Fibroblast of skin of right biceps (primary cell): ENCODE measurements at places on chromosomes 3 and 15.

DNA sequence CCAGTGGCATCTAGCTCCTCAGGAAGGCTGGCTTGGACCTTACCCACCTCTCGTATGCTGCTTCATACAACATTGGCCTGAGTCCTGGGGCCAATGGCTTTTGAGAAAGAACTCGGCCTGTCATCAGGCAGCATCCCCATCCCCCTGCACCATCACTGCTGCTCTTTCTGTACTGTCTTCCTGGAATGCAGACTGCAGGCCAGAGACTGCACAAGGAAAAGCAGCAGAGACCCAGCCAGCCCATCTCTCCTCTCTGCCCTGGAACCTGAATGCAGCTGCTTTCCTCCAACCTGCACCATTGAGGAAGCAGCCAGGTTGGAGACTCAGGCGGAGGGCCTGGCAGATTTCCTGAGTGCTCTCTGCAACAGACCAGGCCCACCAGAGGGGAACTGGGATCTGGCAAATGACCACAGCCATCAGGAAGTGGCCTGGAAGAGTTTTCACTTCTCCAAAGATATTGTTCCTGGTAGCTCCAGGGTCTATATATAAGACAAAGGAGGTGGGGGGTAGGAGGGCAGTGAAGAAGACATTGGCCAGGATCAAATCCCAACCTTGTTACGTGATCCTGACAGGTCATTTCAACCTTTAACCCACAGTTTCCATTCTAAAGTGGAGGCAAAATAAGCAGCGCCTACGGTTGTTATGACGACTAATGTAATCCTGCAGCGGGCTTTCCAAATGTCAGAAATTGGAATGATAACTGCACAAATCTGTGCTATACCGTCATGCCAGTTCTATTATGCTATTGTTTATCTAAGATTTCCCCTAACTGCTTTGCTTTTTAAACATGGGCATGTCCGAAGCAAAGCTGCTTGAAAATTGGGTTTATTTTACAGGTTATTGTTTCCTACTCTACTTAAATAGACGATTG, 24.4 kb upstream of the RAB7A start:
- no peak for DNase-seq

DNA sequence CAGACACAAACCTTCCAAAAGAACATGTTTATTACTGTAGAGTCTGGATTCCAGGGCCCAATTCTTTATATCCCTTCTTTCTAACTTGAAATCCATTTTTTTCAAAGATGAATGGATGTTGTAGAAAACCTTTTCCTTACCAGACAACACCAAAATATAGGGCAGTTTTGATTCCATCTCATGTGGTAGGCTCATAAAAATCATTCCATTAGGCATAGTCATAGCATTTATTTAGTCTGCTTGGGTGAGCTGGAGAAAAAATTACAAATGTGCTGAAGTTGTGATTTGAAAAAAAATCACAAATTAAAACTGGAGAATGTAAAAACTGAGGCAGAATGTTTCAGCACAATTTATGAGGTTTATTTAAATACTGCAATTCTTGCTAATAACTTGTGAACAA, 199.3 kb upstream of the TBC1D5 start:
- DNase-seq = peak; percentile 2

DNA sequence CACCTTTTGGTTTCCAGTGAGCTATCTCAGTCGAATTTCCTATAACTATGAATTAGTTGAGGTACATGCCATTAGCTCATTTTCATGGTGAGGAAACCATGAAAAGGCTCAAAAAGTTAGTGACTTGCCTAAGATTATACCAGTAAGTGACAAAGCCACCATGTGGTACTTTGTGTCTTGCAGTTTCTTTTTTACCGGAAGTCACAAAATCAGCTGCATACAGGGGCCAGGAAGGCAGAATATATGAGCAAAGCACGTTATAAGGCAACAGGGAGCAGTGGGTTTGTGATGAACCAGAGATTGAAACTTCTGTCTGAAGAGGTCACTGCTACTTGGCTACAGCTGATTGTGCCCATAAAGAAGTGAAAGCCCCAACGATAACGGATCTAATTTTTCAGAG, 50.3 kb downstream of the CMTM8 start:
- no peak for DNase-seq

DNA sequence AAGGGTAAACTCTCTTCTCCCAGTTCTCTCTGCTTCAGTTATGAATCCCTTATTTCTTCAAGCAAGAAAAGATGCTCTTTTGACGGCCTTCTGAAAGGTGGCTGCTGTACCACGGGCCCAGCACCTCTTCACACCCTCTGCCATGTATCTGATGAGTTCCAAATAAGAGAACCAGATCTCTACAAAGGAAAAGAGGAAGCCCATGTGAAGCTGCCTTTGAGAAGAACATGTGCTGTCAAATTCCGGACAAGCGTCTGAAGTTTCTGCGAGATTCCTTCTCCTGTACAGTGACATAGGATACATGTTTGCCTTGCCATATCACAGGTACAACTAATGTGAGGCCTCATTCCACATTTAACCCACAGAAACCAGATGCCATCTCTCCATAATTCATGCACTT, 59.2 kb downstream of the SH3BP5 start:
- DNase-seq = no peak

GRCh38 chr3:147237991-147238390, 168.4 kb downstream of the ZIC4 start:
- no peak for DNase-seq

- no peak for DNase-seq
Observed at GRCh38 chr3:66604481-66604880, 103.7 kb upstream of the LRIG1 start.

DNA sequence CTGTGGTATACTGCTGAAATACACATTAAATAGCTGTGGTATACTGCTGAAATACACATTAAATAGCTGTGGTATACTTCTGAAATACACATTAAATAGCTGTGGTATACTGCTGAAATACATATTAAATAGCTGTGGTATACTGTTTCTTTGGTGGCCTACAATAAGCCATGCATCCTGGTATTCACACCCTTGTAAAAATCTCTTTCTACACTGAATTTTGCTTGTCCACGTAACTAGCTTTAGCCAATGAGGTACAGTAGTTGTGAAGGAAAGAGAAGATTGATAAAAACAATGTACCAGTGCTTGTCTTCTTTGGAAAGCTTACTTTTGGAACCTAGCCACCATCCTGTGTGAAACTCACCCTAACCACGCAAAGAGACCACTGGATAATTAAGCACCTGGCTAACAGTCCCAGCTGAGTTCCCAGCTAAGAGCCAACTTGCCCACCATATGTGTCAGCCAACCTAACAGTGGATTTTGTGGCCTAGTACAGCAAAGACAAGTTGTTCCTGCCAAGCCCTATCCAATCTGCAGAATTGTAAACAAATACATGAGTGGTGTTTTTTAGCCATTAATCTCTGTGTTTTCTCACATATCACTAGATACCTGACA, 103.4 kb upstream of the MELTF start:
- peak; percentile 49 for DNase-seq

DNA sequence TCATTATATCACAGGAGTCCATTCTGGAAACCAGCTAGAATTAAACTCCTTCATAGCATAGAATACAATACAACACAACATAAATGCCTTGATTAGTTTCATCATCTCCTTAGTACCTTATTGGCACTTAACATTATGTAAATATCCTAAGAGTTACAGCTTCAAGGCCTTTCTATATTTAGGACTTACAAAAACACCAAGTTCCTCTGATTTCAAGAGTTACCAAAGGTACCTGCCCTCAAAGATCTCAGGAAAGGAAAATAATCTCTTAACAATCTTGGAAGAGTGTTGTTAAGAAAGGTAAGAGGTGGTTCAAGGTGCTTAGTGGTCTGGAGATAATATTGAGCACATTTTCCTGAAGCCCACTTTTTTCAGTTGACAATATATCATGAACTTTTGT, 477.7 kb downstream of the IGSF11 start:
- DNase-seq = no peak

DNA sequence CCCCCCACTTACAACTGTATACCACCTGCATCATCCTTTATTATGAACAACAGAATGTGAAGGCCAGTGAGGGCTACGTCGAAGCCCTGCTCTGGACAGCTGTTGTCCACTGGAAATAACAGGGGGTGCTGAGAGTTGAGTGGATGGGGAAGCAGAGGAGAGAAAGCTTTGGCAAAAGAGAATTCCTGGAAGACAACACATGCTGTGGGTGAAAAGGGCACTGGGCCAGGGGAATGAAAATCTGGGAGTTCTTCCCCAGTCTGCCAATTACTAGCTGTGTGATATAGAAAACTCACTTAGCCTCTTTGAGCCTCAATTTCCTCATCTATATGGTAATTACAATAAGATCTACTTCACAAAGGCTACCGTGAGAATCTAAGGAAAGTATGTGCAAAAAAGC, 40.7 kb downstream of the FSTL1 start:
- DNase-seq = no peak

GRCh38 chr3:32522682-32523081, 20.0 kb upstream of the CMTM6 start:
- no peak for DNase-seq
